Activated T-helper 1 cell treated with anti-CD3 and anti-CD28 coated beads, Interleukin-12 subunit alpha, Interleukin-12 subunit beta, Interleukin-2, Interleukin-4 antibody, amounts not matched to agents 30 ng/mL and 10 ng/mL and 1 ng/mL, durations not matched to agents 14 hours and 24 hours and 36 hours (primary cell): ENCODE measurements at places on chromosomes 4 and X. TPM values are rescaled to one million over a fixed set of nuclear protein-coding genes. Genes with fewer than 3 reads are reported as not detected.

Gene P2RY4
- total RNA-seq: 0.27 TPM in 1 of 2 replicates, not detected in the other

Gene P2RY10
- 34.6 and 44.9 TPM in 2 replicates for total RNA-seq

Gene CXCL11
- total RNA-seq: not detected in 2 replicates

DNA sequence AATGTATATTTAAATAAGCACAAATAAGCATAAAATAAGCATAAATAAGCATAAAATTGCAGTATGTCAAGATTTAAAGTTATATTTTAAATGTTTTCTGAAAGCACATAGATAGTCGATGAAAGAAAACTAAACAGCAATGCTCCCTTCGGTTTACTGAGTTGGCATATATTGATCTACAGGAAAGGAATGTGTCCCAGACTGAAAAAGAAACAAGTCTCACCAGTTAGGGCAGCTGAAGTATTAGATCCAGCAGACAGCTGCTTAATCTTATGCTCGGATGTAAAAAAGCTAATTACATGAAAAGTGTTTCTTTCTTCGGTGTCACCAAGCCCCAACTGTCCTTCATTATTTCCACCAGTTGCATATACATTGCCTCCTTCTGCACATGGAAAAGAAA, 8.7 kb downstream of the RPGR start:
- no peaks in the 10 kb centered on the region for H3K4me1 ChIP-seq
- H3K4me3 ChIP-seq: no peak overlapping the region
- H3K36me3 ChIP-seq: no peaks in the 10 kb centered on the region
- DNase-seq: no peak
- no peaks in the 10 kb centered on the region for H3K27me3 ChIP-seq

Gene TKTL1
- 0.12 and 0.34 TPM in 2 replicates for total RNA-seq

Gene SLITRK4
- total RNA-seq: not detected in 2 replicates

Gene SLC25A53
- total RNA-seq: 4.3 and 4.4 TPM in 2 replicates

- H3K4me1 ChIP-seq: peaks cover 56% of the 10 kb centered on the region
- peak overlapping the region; percentile 81 for H3K27ac ChIP-seq
- peak; percentile 75 for DNase-seq
- no peak overlapping the region for H3K4me3 ChIP-seq
- H3K27me3 ChIP-seq: no peaks in the 10 kb centered on the region
Measured at GRCh38 chr4:100093091-100093866, 97.0 kb downstream of the DDIT4L start.

DNA sequence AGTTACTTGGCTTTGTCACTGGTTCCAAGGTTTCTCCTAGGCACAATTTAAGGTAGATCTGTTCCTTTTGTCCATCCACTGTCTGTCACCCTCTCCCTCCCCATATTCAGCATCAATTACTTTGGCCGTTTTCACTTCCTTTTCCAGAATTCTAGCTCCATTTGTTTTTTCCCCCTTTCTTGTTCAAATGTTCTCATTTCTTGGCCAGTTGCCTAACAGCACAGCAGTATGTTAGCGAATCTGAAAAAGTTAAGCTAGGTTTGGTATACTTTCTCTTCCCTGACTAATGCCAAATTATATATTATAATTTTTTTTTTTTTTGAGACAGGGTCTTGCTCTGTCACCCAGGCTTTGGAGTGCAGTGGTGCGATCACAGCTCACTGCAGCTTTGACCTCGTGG, 409.1 kb upstream of the TEX13C start:
- no peaks in the 10 kb centered on the region for H3K4me1 ChIP-seq
- H3K36me3 ChIP-seq: no peaks in the 10 kb centered on the region
- H3K4me3 ChIP-seq: no peak overlapping the region
- no peak overlapping the region for H3K27ac ChIP-seq
- peaks cover 2% of the 10 kb centered on the region for H3K27me3 ChIP-seq
- DNase-seq: no peak

DNA sequence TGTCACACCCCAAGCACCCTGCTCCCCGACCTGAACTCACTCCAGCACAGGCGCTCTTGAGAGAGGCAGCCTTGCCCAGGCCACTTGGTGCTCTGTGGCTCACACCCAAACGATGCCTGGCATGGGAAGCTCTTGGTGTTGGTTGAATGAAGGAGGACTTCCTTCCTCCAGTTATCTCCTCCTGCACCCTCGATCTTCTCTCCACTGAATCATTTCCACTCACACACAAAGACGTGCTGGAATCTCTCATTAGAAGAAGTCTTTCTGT, 90.5 kb upstream of the TRIM2 start:
- H3K4me1 ChIP-seq: no peaks in the 10 kb centered on the region
- H3K36me3 ChIP-seq: no peaks in the 10 kb centered on the region
- H3K27ac ChIP-seq: no peak overlapping the region
- DNase-seq: no peak
- H3K27me3 ChIP-seq: peaks cover 9% of the 10 kb centered on the region

Gene FGFBP1
- total RNA-seq: not detected in 2 replicates

DNA sequence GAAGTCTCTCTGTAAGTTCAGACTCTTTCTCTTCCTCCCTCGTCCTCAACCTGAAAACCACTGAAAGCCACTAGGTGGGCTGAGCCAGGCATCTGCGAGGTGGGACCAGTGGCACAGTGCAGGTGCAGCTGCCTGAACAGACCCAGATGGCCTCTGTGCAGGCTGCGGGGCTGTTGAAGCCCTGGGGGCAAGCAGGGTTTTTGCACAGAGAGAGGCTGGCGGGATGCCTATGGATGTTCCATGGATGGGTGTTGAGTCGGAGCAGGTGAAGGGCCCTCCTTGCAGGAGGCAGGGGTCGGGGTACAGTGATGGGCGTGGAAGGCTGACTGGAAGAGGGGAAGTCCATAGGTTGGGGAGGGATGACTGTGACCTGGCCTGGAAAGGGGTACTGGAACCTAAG, 350.2 kb upstream of the FAT1 start:
- H3K4me3 ChIP-seq: no peak overlapping the region
- no peak for DNase-seq
- H3K27me3 ChIP-seq: no peaks in the 10 kb centered on the region
- no peaks in the 10 kb centered on the region for H3K36me3 ChIP-seq
- no peak overlapping the region for H3K27ac ChIP-seq

DNA sequence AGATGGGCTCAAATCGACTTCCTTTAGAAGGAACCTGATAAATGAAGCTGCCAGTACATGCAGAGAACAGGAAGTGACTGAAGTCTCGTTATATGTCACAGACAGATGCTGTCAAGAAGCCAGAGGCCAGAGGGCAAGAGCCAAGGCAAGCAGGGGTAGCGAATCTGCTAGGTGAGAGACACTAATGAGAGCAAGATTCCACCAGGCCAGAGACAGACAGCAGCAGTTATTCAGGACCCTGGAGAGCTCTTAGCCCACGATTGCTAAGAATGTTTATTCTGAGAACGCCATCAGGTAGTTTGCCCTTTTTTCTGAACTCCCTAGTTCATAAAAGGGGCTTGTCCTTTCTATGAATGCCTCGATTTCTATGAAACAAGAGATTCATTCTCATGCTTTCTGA, 73.7 kb downstream of the BEND2 start:
- H3K27me3 ChIP-seq: no peaks in the 10 kb centered on the region
- no peak overlapping the region for H3K27ac ChIP-seq
- no peak overlapping the region for H3K4me3 ChIP-seq
- no peaks in the 10 kb centered on the region for H3K4me1 ChIP-seq
- H3K36me3 ChIP-seq: no peaks in the 10 kb centered on the region

DNA sequence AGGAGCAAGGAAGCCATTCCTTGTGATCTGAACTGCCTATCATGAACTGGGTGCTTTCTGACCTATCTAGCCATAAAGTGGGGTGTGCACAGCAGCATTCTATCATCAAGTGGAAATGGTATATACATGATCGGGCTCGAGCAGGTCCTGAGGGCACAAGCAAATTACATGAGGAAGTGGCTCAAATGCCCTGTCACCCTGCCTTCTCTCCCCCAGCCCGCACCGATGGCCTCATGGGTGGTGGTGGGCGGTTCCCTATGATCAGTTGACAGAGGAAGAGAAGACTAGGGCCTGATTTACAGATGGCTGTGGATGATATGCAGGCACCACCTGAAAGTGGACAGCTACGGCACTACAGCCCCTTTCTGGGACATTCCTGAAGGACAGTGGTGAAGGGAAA, 46.3 kb upstream of the BCLAF3 start:
- no peak for DNase-seq
- H3K4me1 ChIP-seq: no peaks in the 10 kb centered on the region
- H3K27me3 ChIP-seq: no peaks in the 10 kb centered on the region
- no peak overlapping the region for H3K4me3 ChIP-seq

DNA sequence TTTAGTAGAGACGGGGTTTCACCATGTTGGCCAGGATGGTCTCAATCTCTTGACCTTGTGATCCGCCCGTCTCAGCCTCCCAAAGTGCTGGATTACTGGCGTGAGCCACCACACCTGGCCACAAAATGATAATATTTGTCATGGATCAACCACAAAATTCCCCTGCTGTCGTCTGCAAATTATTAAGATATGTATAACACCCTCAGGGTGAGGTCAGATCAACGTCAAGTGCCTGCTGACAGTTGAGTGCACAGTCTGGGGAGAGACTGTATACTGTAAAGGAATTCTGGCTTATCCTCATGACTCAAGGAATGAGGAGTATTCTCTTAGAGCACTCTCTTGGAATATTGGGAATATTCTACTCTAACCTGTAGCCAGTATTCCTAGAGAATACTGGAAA, 11.2 kb downstream of the EPGN start:
- no peak overlapping the region for H3K4me3 ChIP-seq
- no peaks in the 10 kb centered on the region for H3K4me1 ChIP-seq
- peaks cover 12% of the 10 kb centered on the region for H3K27me3 ChIP-seq
- H3K36me3 ChIP-seq: no peaks in the 10 kb centered on the region
- no peak for DNase-seq

DNA sequence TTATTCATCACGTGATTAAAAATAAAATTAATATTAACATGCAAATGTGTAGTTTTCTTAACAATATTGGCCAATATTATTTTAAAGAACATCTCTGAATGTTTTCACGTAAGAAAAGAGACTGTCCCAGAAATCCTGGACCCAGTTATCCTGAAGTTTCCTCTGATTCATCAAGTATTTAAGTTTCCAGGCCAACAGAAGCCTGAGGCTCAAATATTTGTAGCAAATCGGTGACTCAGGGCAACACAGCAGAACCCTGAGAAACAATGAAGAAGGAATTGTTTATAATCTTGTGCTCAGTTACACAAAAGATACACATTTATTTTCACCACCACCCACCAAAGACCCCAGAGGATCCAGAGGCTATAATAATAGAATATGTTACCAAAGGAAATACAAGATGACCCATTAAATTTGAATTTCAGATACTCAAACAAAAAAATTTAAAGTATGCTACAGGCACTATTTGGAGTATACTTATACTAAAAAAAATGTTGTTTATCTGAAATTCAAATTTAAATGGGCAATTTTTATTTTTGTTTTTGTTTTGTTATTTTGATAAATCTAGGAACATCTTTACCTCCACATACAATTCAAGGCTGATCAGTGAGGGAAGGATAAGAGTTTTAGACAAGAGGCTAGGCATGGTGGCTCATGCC, 33.9 kb upstream of the SLC7A11 start:
- no peak for DNase-seq
- no peak overlapping the region for H3K4me3 ChIP-seq
- no peaks in the 10 kb centered on the region for H3K4me1 ChIP-seq
- H3K27me3 ChIP-seq: no peaks in the 10 kb centered on the region

Gene GJB1
- total RNA-seq: not detected in 2 replicates

DNA sequence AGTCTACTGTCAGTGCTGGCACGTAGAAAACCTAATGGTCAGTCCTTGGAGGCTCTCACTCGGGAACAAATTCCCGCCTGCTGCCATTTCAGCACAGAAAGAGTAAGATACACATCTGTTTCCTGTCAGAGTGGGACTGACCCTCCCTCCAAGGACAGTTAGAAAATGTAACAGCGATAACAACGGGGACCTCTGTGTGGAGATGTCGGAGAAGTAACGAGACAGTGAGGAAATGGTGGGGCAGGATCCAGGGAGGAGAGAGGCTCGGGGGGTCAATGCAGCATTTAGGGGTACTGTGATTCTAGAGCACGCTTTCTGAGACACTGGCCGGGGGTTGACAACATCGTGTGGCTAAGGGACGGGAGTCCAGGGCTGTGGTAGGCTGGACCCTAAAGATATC, 36.0 kb upstream of the SORCS2 start:
- no peak for DNase-seq
- no peak overlapping the region for H3K27ac ChIP-seq
- H3K4me1 ChIP-seq: no peaks in the 10 kb centered on the region
- H3K27me3 ChIP-seq: peaks cover 18% of the 10 kb centered on the region
- no peak overlapping the region for H3K4me3 ChIP-seq

GRCh38 chr4:3404546-3404945, 37.2 kb upstream of the HGFAC start:
- no peak overlapping the region for H3K4me3 ChIP-seq
- H3K27ac ChIP-seq: no peak overlapping the region
- no peaks in the 10 kb centered on the region for H3K36me3 ChIP-seq

GRCh38 chr4:46277165-46277951, 112.6 kb downstream of the GABRA2 start:
- DNase-seq: no peak
- no peak overlapping the region for H3K27ac ChIP-seq
- H3K27me3 ChIP-seq: no peaks in the 10 kb centered on the region
- H3K4me1 ChIP-seq: no peaks in the 10 kb centered on the region
- no peaks in the 10 kb centered on the region for H3K36me3 ChIP-seq
- H3K4me3 ChIP-seq: no peak overlapping the region

GRCh38 chrX:39755143-39756032, 342.4 kb downstream of the BCOR start:
- no peak overlapping the region for H3K27ac ChIP-seq
- H3K4me3 ChIP-seq: no peak overlapping the region
- H3K36me3 ChIP-seq: no peaks in the 10 kb centered on the region
- no peak for DNase-seq
- H3K27me3 ChIP-seq: no peaks in the 10 kb centered on the region
- peaks cover 13% of the 10 kb centered on the region for H3K4me1 ChIP-seq
